Heart left ventricle (tissue), 16 donors: ENCODE measurements at places on chromosomes 4 and X. TPM values are rescaled to one million over a fixed set of nuclear protein-coding genes. Genes with fewer than 3 reads are reported as not detected.

The CNGA1 gene
- total RNA-seq: not detected

The SPP1 gene
- 8.6 TPM for total RNA-seq

The TRIML2 gene
- total RNA-seq: not detected

The KANTR gene
- 8.2 TPM for total RNA-seq

GRCh38 chrX:130896802-130897501 lies 6.1 kb downstream of the ENOX2 start:
- DNase-seq: no peak

- DNase-seq: no peak
Measured at GRCh38 chr4:156781852-156782251, 189.7 kb downstream of the PDGFC start.

GRCh38 chrX:31609130-31609529 lies 537.3 kb upstream of the FTHL17 start:
- no peak for DNase-seq

- no peak for DNase-seq
Measured at GRCh38 chr4:128354205-128354821, 66.7 kb upstream of the PGRMC2 start.

DNA sequence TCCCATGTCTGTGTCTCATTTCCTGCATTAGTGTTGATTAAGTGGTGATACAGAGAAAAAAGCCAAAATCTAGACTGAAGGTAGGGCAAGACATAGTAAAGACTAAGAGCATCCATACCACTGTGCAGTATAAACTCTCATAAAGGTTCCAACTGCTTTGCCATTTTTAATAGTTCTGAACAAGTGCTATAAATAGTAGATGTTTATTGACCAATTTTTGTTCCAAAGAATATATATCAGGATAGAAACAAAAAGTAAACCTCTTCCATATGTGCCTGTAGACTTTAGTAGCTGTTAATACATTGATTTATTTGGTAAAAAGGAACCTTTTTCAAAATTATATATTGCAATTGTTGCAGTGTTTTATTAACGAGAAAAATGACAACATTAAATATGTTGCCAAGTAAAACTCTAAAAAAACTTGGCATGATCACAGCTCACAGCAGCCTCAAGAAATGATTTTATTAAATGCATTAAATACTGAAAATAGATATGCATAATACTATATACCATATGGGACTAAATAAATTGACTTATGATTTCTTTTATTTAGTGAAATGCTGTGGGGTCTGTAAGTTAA lies 22.3 kb upstream of the AASDH start:
- no peak for DNase-seq

DNA sequence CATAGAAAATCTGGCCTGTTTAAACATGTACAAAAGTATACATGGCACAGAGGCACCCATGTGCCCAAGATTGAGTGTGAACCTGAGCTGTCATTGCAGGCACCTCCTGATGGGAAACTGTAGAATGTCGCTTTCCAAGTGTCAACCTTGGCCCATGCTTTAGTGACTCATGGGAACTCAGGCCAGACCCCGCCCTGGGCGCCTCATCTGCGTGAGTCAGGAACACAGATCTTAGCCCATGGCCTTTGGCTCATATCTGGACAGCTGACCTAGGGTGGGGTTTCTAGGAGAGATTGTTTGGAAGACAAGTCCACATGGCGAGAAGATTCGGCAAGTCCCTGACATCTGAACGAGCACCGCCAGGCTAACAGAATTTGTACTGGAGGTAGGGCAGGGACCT lies 50.0 kb downstream of the CYTL1 start:
- DNase-seq: peak; percentile 51

GRCh38 chr4:128579154-128579853 lies 230.2 kb upstream of the JADE1 start:
- DNase-seq: no peak

DNA sequence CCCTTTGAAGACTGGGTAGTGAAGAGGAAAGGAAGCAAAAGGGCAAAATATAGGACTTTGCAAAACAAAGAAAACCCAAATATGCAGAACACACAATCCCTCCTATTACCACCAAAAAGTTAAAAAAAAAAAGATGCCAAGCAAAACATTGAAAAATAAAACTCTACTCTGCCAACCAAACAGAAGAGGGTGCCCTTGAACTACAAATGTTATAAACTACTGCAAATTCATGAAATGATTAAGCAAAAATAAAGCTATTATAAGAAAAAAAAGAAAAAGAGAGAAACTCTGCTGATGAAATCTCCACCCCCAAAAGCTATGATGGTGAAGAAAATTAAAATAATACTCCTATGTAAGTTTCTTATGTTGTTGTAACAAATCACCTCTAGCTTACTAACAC lies 168.5 kb upstream of the STK26 start:
- DNase-seq: no peak

GRCh38 chr4:78689261-78689660 lies 86.9 kb upstream of the BMP2K start:
- no peak for DNase-seq

- no peak for DNase-seq
Measured at GRCh38 chr4:184503869-184504300, 29.5 kb upstream of the IRF2 start.

DNA sequence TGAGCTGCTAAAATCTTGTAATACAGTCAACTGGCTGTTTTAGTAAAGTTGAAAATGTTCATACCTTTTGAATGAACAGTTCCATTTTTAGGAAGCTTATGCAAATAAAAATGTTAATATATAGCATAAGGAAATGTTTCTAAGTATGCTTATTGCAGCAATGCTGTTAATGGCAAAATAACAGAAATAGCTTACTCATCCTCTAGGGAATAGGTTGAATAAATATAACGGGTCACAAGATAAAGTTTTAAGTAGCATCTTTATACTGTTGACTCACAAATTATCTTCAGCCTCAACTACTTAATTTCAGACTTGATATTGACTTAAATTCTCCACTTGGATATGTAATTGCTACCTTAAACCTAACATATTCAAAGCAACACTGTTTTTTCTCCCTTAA lies 27.7 kb downstream of the HERC3 start:
- DNase-seq: no peak

- no peak for DNase-seq
Measured at GRCh38 chr4:22454955-22455354, 60.9 kb downstream of the ADGRA3 start.

- DNase-seq: no peak
Measured at GRCh38 chr4:176376032-176376614, 56.4 kb downstream of the SPCS3 start.
